Smooth muscle cell of trachea (primary cell): ENCODE measurements at places on chromosomes 6 and 20. TPM values are rescaled to one million over a fixed set of nuclear protein-coding genes. Genes with fewer than 3 reads are reported as not detected.

Gene PTCRA
- not detected in 2 replicates for total RNA-seq

Gene ADGRB3
- total RNA-seq, result under 0.01 and 0.15 TPM in 2 replicates

Gene MCHR2
- total RNA-seq, result not detected in 2 replicates

Gene BTN2A1
- 7.3 and 10.2 TPM in 2 replicates for total RNA-seq

Gene PRSS16
- not detected in 2 replicates for total RNA-seq

Gene MOCS1
- 6.4 and 17.9 TPM in 2 replicates for total RNA-seq

Gene TMEM244
- not detected in 2 replicates for total RNA-seq

Gene TMEM14C
- 133 and 165 TPM in 2 replicates for total RNA-seq

Gene HDGFL1
- total RNA-seq, result not detected in 2 replicates

Gene CFAP206
- 0.44 and 0.50 TPM in 2 replicates for total RNA-seq
